ENCODE measurements at places on chromosomes 2 and 18.

- DNase-seq: no peak
Observed at GRCh38 chr2:5886462-5886861, 194.3 kb downstream of the SOX11 start.

- no peak for DNase-seq
Observed at GRCh38 chr2:48448274-48449061, 81.5 kb upstream of the STON1 start.

DNA sequence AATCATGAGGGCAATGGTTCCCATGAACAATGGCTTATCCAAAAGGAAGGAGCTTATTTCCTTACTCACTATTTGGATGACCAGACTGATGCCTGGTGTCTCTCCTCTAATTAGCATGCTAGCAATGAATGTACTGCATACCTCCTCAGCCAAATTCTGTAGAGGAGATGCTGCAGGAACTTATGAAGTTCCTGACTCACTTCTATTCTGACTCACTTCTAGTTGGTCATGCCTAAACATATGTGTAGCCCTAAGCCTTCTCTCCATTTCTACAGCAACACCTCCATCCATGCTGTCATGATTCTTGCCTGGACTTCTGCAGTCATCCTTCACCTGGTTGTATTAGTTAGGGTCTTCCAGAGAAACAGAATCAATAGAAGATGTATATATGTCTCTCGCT lies 59.9 kb upstream of the MRPS9 start:
- no peak for DNase-seq

GRCh38 chr2:75619956-75620740 lies 26.4 kb upstream of the MRPL19 start:
- no peak for DNase-seq

DNA sequence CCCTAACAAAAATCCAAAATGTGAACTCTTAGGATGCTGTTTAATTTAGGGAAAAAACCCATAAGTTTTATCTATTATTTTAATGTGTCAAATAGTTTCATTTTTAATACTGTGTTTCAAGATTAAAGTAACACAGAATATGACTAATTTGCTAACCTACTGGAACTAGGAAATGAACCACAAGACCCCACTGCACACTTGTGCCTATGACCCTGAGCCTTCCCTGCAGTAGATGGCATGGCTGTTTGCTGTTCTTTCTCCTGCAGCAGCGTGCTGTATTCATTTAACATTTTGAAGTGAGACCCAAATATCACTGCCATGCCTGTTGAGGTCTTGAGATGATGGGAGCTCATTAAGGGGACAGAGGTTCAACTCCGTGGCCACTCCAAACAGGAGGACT lies 565.2 kb upstream of the NRP2 start:
- DNase-seq: no peak

DNA sequence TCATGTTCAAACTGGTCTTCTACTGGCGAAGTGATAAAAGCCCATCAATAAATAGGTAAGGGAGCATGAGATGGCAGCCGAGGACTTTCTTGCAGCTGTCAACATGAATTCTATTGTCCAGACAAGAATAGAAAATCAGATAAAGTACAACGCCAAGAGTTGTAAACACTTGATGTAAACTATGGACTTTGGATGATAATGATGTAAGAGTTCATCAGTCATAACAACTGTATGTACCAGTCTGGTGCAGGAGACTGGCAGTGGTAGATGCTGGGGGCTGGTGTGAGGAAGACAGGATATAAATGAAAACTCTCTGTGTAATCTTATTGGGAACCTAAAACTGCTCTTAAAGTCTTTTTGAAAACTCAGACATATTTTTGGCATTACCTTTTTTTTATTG lies 155.9 kb upstream of the RASGRP3 start:
- DNase-seq: no peak

GRCh38 chr18:48838921-48839818 lies 111.6 kb downstream of the SMAD7 start:
- DNase-seq: no peak

- DNase-seq: peak; percentile 18
Observed at GRCh38 chr2:190781604-190782198, 98.9 kb upstream of the GLS start.

GRCh38 chr2:429575-430254 lies 141.8 kb upstream of the ALKAL2 start:
- no peak for DNase-seq

GRCh38 chr2:241652142-241652541 lies 14.6 kb downstream of the ATG4B start:
- no peak for DNase-seq

GRCh38 chr18:37525262-37525585 lies 40.4 kb downstream of the CELF4 start:
- DNase-seq: no peak

- no peak for DNase-seq
Observed at GRCh38 chr2:119679526-119679837, 481 bp downstream of the TMEM177 start.

All from NCI-H2029 (cell line).